GOT3 (cell line): ENCODE measurements at places on chromosomes 1 and 21.

DNA sequence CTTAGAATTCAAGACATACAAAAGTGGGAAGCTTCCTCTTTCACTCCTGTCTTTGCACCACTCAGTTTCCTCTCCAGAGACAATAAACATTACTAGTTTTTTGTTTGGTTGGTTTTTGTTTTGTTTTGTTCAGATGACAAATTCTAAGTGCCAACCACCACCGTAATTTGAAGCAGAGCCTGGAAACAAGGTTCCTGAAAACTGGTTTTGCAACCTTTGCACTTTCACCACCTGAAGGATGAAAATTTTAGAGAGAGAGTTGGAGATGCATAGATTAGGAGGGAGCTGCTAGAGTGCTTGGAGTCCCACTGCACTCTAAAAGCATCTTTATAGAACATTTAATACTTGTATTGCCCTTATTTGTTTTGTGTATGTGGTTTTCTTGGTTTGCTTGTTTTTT is 20.2 kb upstream of the MGST3 start:
- DNase-seq: no peak

GRCh38 chr1:230276401-230276800 is 149.7 kb downstream of the PGBD5 start:
- no peak for DNase-seq

- no peak for DNase-seq
Observed at GRCh38 chr1:87778896-87779295, 450.2 kb downstream of the LMO4 start.

- no peak for DNase-seq
Observed at GRCh38 chr1:192475970-192476369, 99.6 kb upstream of the RGS1 start.

- DNase-seq: no peak
Observed at GRCh38 chr1:228359613-228360532, 46.8 kb downstream of the TRIM11 start.

- no peak for DNase-seq
Observed at GRCh38 chr1:202804126-202804525, 4.1 kb downstream of the KDM5B start.

DNA sequence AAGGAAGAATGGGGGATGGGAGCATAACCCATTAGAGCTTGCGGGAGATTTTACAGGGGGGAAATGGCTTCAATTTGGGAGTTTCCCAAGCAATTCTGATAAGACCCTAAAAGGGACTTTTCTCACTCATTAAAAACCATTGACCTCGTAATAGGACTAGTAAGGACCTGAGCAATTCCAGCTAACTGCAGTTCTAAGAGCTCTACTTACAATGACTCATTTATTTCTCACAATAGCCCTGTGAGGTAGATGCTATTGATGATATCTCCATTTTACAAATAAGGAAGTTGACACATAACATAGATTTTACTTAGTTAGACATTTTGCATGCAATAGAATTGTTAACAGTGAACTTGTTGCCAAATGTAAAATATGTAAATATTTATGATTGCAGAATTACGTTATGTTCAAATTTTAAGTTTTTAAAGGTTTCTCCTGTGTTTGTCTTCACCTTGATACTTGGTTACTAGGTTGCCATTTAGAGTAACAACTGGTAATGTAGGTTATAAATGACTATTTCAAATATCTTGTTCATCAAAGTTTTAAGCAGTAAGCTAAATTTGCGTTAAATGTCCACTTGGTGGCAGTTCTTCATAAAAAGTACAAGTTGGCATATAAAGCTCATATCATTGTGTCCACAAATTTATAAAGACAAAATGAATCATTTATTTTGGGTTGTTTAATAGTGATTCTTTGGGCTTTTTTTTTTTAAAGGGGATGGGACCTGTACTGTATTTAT is 182.0 kb downstream of the PLA2G4A start:
- no peak for DNase-seq

DNA sequence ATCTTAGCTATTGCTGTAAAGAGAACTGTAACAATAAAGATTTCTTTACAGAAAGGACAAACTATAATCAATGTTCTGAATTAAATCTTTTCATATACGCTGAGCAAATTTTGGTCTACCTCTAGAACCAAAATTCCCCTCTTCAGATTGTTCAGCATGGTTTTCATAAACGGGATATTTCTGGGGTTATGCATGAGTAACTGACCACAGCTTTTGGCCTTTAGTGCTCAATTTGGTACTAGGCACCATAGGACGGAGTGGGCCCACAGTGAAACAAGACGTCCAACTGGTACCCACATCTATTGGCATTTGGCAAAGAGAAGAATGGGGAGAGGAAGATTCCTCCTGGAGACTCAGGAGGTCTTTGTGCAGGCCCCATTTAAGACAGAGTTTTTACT is 184.5 kb downstream of the TGFBR3 start:
- no peak for DNase-seq
